ENCODE measurements at places on chromosomes 16 and 17.

DNA sequence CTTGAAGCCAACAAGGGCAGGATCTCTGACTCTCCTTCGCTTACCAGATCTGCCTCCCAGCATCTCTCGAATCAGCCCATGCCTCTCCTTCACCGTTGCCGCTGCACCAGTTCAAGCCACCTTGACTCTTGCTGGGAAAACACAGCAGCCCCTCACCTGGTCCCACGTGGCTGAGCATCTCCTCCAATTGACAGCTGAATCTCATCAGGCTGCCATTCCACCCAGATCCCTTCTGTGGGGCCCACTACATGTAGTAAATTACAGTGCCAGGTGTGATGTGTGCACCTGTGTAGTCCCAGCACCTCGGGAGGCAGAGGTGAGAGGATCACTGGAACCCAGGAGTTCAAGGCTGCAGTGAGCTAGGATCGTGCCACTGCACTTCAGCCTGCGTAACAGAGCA lies 37.8 kb upstream of the C16orf78 start:
- DNase-seq, result no peak

DNA sequence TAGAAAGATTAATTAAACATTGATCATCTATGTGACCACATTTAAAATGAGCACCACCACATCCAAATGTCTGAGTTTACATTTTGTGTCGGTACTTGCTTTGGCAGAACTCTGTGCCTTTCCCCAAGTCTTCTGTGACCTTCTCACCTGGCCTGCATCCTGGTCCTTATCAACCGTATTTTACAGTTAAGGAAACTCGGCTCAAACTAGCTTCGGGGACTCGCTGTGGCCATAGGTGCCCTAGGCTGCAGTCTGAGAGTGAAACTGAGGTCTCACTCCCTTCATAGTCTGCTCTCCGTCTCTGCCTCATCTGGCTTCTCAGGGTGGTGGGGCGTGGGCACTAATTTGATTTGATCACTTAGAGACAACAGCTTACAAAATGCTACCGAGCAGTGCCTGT lies 555.5 kb downstream of the WWOX start:
- no peak for DNase-seq

GRCh38 chr16:11205754-11206581 lies 50.0 kb downstream of the SOCS1 start:
- DNase-seq, result peak; percentile 24

DNA sequence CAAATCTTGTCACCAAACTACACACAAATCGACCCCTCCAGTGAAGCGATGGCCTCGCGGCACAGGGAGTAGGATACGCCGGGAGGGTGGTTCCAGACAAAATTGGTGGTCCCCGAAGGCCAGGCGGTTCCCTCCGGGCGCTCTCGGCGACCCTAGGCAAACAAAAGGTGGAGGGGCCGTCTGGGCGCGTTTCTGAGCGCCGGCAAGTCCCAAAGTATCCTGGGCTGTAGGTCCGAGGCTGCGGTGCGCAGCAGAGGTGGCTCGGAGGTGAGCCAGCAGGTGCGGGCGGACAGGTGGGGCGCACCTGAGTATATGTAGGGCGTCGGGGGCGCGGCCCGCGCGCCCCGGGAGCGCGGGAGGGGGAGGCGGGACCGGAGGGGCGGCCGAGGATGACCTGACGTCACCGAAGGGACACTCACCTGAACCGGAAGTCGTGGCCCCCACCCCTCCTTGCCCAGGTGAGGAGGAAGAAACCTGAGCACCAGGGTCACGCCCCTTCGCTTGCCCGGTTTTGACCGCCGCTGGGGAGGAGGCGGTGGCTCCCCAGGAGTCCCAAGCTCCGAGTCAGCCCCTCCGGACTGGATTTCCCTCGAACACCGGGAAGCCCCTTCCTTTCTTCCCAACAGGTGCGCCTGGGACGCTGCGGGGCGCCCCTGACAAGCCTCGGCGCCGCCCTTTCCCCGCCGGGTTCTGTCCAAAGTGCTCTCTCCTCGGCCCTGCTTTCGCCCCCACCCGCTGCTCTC lies at the start of gene CLDN7:
Gene CLDN7, minus strand, starts transcription at position 287 of the 743 bp plus-strand sequence. CDS start 435 bp downstream, outside the sequence.
- no peak for DNase-seq

- peak; percentile 46 for DNase-seq
Measured at GRCh38 chr17:64343833-64344637, 46.6 kb downstream of the PECAM1 start.

- DNase-seq, result peak; percentile 45
Measured at GRCh38 chr17:31722251-31723056, 136.6 kb downstream of the COPRS start.

- peak; percentile 68 for DNase-seq
Measured at GRCh38 chr16:69270831-69271230, 40.3 kb upstream of the VPS4A start.
